ENCODE measurements at places on chromosomes 2 and 18.

- DNase-seq: no peak
These were observed 16.3 kb downstream of the DPYSL5 start for GRCh38 chr2:26864226-26864625.

DNA sequence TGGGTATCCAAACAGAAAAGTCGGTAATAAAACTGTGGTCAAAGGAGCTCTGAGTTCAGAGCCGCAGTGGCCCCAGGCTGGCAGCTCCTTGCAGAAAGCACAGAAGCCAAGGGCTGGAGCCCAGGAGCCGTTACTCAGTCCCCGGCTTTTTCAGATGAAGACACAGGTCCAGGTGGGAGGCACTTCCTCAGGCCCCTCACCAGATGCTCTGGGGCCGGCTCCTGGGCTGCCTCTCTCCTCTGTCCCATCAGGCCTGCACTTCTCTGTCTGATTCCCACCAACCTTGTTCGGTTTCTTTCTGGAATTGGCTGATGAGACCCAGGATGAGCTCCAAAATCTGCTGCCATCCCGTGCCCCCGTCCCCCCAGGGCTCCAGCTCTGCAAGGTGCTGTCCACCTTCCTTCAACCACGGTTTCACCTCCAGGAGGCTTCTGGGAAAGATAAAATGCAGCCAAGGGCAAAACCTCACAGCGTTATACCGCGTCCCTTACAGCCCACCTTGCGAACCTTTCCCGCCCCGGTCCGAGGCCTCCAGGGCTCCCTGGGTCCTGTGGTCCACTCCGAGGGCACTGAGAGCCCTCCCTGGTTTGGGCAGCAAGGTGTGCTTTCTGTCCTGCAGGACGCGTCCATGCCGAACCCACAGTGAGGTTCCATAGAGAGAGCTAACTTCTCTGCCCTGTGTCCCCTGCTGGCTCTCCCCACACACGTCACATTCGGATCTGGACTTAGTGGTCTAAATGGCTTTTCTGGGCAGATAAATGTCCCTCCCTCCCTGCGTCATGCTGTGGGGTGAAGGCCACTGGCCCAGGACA lies 102.9 kb downstream of the TPO start:
- peak; percentile 10 for DNase-seq

GRCh38 chr2:56519806-56520205 lies 336.0 kb downstream of the CCDC85A start:
- DNase-seq: no peak

- DNase-seq: no peak
These were observed 80.8 kb downstream of the KCTD18 start for GRCh38 chr2:200428961-200429665.

GRCh38 chr2:19547321-19547720 lies 188.9 kb upstream of the OSR1 start:
- no peak for DNase-seq

GRCh38 chr2:193670478-193670877 lies 1475.7 kb upstream of the TMEFF2 start:
- DNase-seq: no peak

DNA sequence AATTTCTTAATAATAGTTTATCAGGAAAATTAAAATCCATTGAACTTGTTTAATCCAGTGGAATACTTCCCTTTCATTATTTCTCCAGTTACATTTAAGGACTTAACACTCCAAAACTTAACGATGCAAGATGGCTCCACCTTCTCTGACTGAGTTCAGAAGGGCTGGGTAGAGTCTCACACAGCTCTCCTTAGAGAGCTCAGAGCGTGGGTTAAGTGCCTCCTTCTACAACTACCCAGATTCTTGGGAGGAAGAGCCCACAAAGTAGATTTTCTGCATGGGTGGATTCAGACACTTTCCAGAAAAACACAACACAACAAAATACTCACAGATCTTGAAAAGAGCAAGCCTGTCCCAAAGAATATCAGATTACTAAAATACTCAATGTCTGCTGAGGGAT lies 130.6 kb downstream of the THADA start:
- DNase-seq: peak; percentile 69

DNA sequence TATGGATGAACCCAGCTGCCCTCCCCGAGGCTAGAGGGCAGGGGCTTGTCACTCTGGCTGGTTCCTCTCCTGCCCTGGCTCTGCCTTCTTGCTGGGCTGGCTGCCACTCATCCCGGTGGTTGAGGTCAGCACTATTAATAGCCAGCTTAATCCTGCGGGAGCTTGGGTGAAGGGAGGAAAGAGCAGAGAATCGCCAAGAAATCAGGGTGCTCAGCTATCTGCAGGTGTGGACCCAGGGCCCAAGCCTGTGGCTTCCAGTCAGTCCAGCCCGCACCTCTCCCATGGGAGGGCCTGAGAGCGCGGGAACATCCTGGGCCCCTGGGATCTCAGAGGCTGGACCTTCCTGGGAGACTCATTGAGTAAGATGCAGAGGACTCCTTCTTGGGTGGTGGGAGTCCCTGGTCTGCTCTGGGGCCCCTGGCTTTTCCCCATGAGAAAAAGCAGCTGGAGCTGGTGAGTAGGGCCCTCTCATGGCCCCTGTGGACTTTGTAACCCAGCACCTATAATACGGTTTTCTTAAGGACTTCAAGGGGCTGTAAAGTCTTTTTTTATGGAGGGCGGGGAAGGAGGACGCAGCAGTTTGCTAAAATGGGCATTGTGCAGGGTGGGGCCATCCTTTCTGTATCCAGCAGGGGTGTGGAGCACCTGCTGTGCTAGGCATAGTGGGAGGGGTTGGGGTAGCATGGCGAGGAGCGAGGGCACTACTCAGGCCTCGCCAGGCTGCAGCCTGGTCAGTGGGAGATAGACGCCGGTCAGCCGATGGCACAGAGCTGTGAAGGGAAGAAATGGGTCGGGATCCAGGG lies 27.4 kb upstream of the CNNM3 start:
- peak; percentile 81 for DNase-seq

GRCh38 chr2:223222397-223222796 lies 170.4 kb downstream of the KCNE4 start:
- DNase-seq: no peak

- no peak for DNase-seq
These were observed 119.3 kb upstream of the NDUFV2 start for GRCh38 chr18:8983195-8983594.

DNA sequence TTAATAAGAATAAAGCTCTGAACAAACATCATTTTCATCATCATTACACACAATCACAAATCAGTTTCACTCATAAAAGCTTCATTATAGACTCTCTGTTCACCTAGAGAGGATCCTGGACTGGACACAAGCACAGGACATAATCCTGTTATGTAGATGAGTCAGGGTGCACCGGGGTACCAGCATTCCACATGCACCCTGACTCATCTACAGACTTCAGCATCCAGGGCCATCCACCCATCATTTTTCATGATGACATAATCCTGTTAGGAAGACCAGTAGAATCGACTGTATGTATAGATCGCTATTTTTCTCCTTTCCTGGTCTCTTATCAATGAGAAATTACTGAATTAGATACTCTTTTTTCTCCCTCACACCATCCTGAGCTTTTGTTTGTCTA lies 73.7 kb upstream of the PIK3C3 start:
- no peak for DNase-seq

GRCh38 chr18:48958951-48959350 lies 8.2 kb upstream of the SMAD7 start:
- no peak for DNase-seq

DNA sequence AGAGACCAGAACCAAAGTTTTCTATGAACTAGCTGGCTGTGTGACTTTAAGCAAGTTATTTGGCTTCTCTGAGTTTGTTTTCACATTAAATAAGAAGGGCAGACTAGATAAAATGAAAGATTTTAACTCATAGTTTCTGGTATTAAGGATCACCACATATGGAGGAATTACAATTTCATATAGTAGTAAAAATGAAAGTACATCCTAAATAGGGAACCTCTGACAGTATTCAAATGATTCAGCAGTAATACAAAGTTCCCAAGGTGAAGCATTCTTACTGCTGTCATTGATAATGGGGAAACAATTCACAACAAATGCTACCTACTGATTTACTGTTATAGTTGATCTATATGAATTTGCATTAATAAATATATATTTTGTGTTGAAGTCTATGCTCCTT lies 170.3 kb upstream of the VRK2 start:
- no peak for DNase-seq

DNA sequence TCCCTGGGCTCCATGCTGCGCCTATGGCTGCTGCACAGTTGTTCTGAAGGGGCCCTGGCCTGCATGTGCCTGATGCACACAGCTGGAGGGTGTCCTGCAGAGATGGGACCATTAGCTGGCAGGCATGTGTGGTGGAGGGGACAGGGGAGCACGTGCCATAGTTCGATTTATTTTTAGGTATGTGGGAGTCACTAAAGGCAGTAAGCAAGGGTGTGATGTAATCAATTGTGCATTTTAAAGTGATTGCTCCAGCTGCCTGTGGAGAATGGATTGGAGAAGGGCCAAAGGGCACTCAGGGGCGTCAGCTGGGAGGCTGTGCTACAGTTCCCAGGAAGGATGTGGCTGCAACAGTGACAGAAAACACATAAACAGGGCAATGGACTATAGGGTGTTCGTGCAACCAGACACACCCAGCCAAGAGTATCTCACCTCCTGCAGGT lies 205.1 kb downstream of the ARL4C start:
- peak; percentile 17 for DNase-seq

DNA sequence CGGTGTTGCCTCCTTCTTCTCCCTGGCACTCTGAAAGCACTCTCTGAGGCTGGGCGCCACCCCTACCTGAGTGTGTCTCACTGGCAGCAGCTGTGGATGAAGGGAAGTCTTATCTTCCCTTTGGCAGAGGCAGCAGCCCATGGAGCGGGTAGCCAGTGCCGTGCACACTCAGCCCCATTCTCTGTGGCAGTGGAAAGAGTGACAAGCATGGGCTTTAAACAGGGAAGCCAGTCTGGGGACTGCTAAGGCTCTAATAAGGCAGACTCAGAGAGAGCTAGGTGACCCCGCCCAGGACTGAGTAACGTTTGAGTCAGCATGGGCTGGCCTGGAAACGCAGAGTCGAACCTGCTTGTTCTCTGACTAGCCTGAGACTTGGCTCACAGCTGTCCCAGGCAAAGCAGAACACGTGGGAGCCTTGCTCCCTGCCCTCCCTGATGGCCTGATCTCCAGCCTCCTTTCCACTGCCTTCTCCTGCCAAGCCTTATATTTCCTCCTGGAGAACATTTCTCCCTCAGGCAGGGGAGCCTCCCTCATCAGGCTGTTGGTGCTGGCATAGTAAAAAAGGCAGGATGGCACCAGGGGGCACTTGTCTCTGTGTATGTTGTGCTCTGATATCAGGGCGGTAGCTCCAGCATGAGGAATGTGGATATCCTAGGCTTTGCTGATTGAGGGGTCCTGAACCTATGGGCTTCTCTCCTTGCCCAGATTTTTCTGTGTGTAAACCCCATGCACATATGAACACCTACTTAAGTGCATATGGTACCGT lies 93.9 kb upstream of the LGALSL start:
- peak; percentile 16 for DNase-seq

- DNase-seq: no peak
These were observed 108.5 kb downstream of the CTAGE1 start for GRCh38 chr18:22309191-22309590.

GRCh38 chr2:48711343-48711742 lies 44.2 kb downstream of the LHCGR start:
- no peak for DNase-seq

DNA sequence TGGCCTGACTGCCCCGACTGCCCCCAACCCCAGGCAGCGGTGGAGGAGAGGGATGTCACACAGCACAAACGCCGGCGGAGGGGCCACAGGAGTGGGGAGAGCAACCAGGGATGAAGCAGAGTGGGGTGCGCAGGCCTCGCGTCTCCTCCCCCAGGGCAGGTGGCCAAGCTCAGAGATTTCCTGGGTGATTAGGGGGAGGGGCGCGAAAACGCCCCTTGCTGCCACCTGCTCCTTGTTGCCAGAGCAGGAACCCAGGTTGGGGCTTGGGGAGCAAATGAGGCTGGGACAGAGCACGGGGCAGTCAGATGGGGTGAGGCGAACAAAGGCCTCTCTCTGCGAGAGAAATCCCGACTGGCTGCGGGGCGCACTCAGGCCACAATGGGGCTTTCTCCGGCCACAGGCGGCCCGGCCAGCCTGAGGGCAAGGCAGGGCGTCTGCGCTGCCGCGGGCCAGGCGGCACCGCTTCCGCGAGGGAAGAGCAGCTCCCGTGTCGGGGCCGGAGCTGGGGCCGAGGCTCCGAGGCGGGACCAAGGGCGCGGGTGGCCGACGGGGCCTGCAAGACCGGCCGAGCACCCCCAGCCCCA lies 11.5 kb downstream of the TEX44 start:
- peak; percentile 70 for DNase-seq

- no peak for DNase-seq
These were observed 109.2 kb upstream of the RAB12 start for GRCh38 chr18:8499810-8500675.

- DNase-seq: no peak
These were observed 4.0 kb downstream of the DYSF start for GRCh38 chr2:71457123-71457915.

- no peak for DNase-seq
These were observed 6.0 kb upstream of the CDK5R2 start for GRCh38 chr2:218953366-218953954.

DNA sequence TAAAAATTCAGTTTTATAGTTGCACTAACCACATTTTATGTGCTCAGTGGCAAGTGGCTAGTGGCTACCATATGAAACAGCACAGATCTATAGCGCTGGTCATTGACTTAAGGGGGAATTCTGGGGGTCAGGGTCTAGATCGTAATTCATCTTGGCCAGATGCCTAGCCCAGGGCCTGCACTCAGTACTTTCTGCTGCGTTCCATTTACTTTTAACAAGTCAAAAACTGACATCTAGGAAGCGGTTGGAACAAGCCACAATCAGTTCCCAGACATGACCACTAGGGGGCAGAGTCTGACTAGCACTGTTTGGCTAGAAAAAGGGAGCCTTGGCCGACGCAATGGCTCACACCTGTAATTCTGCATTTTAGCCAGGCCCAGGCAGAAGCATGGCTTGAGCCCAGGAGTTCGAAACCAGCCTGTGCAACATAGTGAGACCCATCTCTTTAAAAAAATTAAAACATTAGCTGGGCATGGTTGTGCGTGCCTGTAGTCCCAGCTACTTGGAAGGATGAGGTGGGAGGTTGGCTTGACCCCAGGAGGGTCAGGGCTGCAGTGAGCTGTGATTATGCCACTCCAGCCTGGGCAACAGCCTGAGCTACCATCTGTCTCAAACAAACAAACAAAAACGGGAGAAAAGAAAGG lies 9.0 kb upstream of the TMBIM1 start:
- DNase-seq: peak; percentile 93

DNA sequence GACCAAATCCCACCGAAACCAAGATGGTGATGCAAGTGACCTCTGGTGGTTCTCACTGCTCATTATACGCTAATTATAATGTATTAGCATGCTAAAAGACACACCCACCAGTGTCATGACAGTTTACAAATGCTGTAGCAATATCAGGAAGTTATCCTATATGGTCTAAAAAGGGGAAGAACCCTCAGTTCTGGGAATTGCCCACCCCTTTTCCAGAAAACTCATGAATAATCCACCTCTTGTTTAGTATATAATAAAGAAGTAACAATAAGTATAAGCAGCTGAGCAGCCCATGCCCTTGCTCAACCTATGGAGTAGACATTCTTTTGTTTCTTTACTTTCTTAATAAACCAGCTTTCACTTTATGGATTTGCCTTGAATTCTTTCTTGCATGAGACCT lies 31.0 kb upstream of the FMNL2 start:
- no peak for DNase-seq

GRCh38 chr18:77755187-77755586 lies 505.5 kb downstream of the GALR1 start:
- DNase-seq: no peak

GRCh38 chr2:66548422-66548821 lies 113.5 kb downstream of the MEIS1 start:
- no peak for DNase-seq

GRCh38 chr2:32925283-32925815 lies 21.4 kb upstream of the LTBP1 start:
- DNase-seq: no peak

All from thyroid gland (tissue), 4 donors.